ENCODE measurements at places on chromosomes 3 and 15. TPM values are rescaled to one million over a fixed set of nuclear protein-coding genes. Genes with fewer than 3 reads are reported as not detected.

Gene RAB6B
- 14.9 TPM for total RNA-seq

Gene MLH1
- 46.4 TPM for total RNA-seq

Gene UMPS
- 45.4 TPM for total RNA-seq

Gene PRRT3
- 9.2 TPM for total RNA-seq

Gene ARIH2
- 86.2 TPM for total RNA-seq

Gene COL6A6
- 0.11 TPM for total RNA-seq

Gene GOLGA8Q
- total RNA-seq = 0.50 TPM

Gene GOLGA6L7
- total RNA-seq = not detected

Gene COL8A1
- 0.87 TPM for total RNA-seq

Gene CLDN16
- total RNA-seq = not detected

Gene NANOGP8
- 2.1 TPM for total RNA-seq

Gene SPESP1
- not detected for total RNA-seq

Gene TMIE
- total RNA-seq = 0.57 TPM

Gene PRKCI
- 90.6 TPM for total RNA-seq

Gene P3H2
- total RNA-seq = 36.2 TPM

Gene ST8SIA2
- 2.9 TPM for total RNA-seq

Gene SLC12A1
- 0.39 TPM for total RNA-seq

Gene GOLGA8O
- not detected for total RNA-seq

Gene TMPRSS7
- not detected for total RNA-seq

Gene ITPKA
- total RNA-seq = 1.2 TPM

Gene KNG1
- 0.34 TPM for total RNA-seq

Gene ALG1L2
- 0.89 TPM for total RNA-seq

Gene SLC15A2
- total RNA-seq = 3.8 TPM

Measured in WTC11 (cell line).